ENCODE measurements at places on chromosomes 12 and 14.

- DNase-seq, result no peak
Measured at GRCh38 chr12:103632554-103633216, 45.6 kb downstream of the STAB2 start.

GRCh38 chr12:15608406-15608805, 180.8 kb downstream of the EPS8 start:
- no peak for DNase-seq

DNA sequence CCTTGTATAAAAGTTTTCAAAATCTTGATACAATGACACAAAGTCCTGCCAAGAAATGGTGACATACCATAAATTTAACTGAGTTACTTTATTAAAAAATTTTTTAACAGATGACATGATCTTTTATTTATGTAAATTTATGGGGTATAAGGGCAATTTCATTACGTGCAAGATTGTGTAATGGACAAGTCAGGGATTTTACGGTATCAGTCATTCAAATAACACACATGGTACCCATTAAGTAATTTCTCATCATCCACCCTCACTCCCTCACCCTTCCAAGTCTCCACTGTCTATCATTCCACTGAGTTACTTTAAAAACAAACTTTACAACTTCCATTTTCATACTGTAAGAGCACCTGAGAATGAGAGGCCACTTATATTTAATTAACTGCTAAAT, 37.4 kb downstream of the SPTLC2 start:
- no peak for DNase-seq

- DNase-seq, result no peak
Measured at GRCh38 chr14:74434294-74434693, 8.3 kb upstream of the SYNDIG1L start.

GRCh38 chr14:30156571-30156970, 228.9 kb upstream of the PRKD1 start:
- DNase-seq, result no peak

DNA sequence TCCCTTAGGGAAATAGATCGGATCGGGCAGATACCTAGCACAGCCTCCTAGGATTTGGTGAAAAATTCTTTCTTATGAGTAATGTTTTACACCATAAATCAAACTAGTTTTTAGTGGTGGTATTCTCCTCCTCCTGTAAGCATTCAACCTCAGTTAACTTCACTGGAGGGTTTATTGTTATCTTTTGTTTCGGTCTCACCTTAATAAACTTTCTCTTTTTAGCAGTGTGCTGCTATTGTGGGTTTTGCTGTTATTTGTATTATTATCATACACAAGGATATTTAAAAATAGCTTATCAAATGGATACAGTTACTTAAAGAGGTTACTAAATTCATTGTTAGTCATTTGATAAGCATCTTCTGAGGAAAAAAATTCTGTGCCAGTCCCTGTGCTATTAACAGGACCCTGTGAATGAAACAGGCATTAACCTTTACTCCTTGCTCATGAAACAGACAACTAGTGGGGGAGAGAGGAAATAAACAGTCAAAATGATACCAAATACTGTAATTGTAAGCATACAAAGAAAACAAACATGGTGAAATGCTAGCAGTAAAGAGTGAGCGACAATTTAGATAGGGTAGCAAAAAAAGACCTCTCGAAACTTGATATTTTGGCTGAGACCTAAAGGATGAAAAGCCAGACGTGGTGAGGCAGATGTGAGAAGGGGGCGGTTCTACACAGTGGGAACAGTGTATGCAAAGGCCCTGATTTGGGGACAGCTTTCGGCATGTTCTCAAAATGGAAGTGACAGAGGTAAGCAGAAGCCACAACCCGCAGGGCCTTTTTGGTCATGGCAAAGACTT, 178.7 kb upstream of the SOX5 start:
- no peak for DNase-seq

DNA sequence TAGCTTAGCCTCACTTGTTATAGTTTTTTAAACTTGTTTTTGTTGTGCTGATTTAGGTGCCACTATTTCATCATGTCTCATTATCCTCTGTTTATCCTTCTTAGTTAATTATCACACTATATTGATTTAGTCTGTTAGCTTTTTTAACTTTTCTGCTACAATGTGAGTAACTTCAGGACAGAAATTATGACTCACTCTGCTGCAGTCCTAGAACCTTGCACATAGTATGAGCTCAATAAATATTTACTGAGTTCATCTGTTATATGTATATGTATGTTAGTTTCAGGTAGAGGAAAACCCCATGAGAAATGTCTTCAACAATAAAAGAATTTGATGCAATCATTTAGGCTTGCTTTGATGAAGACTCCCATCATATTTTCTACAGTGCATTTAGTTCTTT, 224.3 kb upstream of the NAV3 start:
- no peak for DNase-seq

DNA sequence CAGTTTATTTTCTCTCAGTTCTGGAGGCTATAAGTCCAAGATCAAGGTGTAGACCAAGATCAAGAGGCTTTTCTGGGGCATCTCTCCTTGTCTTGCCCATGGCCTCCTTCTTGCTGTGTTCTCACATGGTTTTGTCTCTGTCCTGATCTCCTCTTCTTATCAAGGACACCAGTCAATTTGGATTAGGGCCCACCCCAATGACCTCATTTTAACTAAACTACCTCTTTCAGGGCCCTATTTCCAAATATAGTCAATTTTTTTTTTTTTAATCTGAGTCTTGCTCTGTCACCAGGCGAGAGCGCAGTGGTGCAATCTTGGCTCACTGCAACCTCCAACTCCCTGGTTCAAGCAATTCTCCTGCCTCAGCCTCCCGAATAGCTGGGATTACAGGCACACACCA, 50.8 kb downstream of the TSHR start:
- no peak for DNase-seq

- DNase-seq, result no peak
Measured at GRCh38 chr12:76085520-76085868, 1.0 kb upstream of the NAP1L1 start.

DNA sequence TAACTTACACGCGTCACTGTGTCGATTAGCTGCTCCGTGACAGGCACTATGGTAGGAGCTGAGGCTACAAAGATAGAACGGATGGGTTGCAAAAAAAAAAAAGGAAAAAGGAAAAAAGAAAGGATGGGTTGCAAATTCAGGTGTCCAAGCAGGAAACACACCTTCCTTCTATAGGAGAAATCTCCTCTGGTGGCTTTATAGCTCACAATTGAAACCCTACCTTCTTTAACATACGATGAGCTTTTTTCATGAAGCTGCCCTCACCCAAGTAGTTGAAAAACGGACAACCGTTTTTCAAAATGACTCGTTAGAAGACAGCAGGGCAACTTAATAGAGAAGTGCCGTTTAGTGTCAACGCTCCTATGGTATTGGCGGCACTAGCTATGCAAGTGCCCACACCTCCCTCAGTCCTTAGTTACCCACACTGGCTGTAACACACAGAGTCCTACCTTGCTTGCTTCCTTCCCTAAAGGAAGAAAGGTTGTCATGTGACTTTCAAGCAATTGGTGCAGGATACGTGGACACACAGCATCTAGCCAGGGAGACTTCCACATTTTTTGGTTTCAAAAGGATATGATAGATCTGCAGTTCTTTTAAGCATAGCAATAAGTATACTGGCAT, 682 bp upstream of the TRIP11 start:
- no peak for DNase-seq

GRCh38 chr12:102702447-102703114, 214.5 kb downstream of the PAH start:
- DNase-seq, result no peak

- no peak for DNase-seq
Measured at GRCh38 chr12:14473707-14474287, 93.9 kb downstream of the PLBD1 start.
